ENCODE measurements at places on chromosomes 16 and 17.

DNA sequence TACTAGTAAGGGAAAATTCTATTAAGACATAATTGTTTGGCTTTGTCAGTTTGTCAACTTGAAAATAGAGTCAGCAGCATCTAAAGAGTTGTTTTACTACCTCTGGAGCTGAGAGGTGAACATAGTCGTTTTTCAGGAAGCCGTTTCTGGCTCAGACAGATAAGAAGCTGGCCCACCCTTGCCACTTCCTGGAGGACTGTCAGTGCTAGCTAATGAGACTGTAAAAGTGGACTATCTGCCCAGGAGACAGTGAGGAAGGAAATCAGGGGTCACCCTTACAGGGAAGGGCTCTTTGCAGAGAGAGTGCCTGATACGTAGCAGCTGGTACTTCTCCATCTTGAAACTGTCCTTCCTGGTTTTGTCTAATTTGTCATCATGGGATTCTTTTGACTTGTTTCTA, 328.7 kb downstream of the WWOX start:
- no peak for DNase-seq

DNA sequence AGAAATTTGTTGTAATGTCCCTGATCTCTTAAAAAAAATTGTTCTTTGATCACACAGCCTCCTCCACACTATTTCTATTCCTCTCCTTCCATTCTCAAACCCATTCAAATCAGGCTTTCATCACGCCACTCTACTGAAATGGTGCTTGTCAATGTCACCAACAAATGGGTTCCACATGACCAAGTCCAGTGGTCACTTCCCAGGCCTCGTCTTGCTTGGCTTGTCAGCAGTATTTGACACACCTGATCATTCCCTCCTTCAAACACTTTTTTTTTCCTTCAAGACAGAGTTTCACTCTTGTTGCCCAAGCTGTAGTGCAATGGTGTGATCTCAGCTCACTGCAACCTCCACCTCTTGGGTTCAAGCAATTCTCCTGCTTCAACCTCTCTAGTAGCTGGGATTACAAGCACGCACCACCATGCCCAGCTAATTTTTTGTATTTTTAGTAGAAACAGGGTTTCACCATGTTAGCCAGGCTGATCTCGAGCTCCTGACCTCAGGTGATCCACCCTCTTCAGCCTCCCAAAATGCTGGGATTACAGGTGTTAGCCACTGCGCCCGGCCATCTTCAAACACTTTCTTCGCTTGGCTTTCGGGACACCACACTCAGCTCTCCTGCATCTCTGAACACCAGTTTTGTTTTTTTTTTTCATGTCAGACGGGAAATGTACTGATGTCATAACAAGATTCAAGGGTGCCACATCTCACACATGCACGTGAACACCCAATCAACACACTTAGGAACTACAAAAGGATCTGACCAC, 18.3 kb downstream of the NQO1 start:
- DNase-seq, result no peak

DNA sequence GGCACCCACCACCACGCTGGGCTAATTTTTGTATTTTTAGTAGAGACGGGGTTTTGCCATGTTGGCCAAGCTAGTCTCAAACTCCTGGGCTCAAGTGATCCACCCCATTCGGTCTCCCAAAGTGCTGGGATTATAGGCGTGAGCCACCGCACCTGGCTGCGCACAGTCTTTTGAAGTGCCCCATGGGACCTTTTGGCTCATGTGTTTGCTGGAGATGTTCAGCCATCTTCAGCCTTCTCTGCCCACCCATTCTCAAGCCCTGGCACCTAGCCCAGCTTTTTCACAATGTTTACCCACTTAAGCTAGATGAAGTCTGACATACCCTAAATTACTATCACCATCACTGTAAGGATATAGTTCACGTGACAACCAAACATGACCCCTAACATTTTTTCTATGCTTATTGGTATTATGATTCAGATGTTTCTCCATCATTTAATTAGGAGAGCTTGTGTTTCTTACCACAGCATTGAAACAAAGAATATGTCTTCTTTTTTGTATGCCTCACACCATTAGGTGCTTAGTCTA, 32.3 kb downstream of the PECAM1 start:
- DNase-seq, result no peak

GRCh38 chr17:4057731-4058130, 85.1 kb downstream of the ZZEF1 start:
- no peak for DNase-seq

DNA sequence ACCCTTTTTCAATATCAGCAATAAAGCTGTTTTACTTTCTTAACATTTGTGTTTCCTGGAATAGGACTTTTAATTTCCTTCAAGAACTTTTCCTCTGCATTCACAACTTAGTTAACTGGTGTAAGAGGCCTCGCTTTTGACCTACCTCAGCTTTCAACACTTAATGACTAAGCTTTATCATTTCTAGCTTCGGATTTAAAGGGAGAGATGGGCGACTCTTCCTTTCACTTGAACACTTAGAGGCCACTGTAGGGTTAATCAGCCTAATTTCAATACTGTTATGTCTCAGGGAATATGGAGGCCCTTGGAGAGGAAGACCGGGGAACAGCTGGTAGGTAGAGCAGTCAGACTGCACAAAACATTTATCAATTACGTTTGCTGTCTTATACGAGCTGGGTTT, 4.7 kb downstream of the SYNRG start:
- DNase-seq, result no peak

GRCh38 chr16:3868556-3868955, 12.0 kb downstream of the CREBBP start:
- no peak for DNase-seq

DNA sequence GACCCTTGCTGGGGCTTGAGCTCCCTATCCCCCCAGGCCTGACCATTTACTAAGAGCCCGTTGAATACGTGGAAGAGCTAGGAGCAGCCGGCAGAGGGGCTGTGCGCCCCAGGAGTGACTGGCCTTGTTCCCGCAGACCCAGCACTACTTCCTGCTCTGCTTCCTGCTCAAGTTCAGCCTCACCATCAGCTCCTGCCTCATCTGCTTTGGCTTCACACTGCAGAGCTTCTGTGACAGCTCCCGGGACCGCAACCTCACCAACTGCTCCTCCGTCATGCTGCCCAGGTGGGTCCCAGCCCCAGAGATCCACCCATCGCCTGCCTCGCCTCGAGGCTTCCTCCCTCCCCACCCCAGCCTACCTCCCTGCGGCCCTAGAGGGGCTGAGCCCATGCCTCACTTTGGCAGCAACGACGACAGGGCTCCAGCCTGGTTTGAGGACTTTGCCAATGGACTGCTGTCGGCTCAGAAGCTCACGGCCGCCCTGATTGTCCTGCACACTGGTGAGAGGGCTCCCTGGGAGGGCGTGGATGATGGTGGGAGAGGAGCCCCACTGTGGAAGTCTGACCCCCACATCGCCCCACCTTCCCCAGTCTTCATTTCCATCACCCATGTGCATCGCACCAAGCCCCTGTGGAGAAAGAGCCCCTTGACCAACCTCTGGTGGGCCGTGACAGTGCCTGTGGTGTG, 17.2 kb downstream of the CASKIN2 start:
- no peak for DNase-seq

DNA sequence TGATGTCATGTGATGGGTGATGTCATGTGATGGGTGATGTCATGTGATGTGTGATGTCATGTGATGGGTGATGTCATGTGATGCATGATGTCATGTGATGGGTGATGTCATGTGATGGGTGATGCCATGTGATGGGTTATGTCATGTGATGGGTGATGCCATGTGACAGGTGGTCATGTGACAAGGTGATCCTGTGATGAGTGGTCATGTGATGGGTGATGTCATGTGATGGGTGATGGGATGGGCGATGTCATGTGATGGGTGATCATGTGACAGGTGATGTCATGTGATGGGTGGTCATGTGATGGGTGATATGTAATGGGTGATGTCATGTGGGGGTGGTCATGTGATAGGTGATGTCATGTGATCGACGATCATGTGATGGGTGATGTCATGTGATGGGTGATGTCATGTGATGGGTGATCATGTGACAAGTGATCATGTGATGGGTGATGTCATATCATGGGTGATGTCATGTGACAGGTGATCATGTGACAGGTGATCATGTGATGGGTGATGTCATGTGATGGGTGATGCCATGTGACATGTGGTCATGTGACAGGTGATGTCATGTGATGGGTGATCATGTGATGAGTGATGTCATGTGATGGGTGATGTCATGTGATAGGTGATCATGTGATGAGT, 17.2 kb downstream of the CD300LB start:
- no peak for DNase-seq

DNA sequence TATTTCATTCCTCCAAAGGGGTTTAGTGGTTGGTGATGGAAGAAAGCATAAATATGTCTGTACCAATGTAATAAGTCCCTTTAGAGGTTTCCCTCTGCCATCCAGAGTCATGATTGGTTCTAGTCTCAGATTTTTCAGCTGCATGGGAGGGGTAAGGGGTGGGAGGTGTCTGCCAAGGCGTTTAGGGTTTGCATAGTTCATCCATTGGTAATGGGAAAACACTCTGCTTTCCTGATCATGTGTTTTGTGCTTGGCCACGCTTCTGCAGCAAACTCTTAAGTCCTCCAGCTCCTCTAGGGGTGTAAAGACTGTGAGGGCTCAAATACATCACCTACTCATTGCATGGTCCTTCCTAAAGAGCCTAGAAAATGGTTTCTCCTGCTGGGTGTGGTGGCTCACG, 29.8 kb downstream of the LIG3 start:
- DNase-seq, result no peak

DNA sequence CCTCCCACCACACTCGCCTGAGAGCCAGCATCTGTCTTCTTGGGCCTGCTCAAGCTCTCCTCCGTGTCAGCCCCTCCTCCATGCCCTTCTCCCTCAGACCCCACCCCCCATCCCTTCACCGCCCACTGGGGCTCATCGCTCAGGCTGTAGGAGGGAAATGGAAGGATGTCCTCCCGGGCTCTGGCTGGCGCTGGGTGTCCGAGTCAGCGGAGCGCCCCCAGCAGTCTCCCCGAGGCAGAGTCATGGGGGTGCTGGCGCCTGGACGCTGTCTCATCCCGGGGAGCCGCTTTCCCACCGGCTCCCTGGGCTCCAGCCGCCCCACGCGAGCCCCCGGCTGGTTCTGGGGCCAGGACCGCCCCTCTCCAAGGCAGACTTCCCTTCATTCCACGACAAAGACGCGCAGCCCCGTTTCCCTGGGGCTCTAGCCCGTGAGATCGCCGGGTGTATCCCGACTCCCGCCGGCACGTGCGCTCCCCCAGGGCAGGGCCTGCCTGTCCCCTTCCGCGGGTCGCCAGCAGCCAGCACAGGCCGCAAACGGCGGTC, 428 bp upstream of the ANTKMT start:
- peak; percentile 83 for DNase-seq
